Fibroblast of skin of abdomen (primary cell): ENCODE measurements at places on chromosomes 16 and 17.

DNA sequence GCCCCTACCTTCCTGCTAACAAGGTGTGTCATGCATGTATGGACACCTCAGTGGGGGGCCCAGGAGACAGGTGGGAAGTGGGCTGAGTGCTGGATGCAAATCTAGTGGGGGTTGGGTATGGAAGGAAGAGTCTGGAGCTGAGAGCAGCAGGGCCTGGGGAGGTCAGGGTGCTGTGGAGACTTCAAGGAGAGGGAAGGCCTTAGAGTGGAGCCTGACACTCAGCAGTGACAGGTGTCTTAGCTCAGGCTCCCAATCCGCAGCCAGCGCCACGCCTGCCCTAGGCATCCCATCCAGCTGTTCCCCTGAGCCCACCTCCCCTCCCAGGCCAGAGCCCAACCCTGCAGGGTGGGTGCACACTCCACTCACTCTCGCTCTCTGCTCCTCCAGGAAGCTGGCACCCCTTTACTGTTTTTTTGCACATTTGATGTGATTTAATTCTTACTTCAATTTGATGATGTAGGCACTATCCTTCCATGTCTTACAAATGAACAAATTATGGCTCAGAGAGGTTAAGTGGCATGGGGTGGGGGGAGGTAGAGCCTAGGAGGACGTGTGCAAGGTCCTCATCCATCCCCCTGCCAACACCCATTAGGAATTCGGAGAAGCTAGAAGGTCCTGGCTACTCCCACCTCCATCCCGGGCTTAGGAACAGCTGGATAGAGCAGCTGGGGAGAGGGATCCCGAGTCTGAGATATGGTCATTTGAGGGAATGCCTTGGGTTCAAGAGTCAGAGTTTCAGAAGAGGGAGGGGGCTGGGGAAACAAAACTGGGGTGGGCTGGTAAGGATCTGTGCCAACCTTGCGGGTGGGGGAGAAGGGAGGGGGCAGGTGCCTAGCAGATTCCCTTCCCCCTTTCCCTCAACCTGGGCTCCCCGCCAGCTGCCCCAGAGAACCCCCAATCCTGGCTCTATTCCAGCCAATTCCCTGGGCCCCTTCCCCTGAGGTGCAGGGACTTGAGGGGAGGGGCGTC, 2.1 kb downstream of the FAM171A2 start:
- no peak for DNase-seq

GRCh38 chr16:56357241-56357764, 68.0 kb downstream of the AMFR start:
- peak; percentile 61 for DNase-seq

- no peak for DNase-seq
Measured at GRCh38 chr16:85033171-85033570, 5.6 kb downstream of the KIAA0513 start.

DNA sequence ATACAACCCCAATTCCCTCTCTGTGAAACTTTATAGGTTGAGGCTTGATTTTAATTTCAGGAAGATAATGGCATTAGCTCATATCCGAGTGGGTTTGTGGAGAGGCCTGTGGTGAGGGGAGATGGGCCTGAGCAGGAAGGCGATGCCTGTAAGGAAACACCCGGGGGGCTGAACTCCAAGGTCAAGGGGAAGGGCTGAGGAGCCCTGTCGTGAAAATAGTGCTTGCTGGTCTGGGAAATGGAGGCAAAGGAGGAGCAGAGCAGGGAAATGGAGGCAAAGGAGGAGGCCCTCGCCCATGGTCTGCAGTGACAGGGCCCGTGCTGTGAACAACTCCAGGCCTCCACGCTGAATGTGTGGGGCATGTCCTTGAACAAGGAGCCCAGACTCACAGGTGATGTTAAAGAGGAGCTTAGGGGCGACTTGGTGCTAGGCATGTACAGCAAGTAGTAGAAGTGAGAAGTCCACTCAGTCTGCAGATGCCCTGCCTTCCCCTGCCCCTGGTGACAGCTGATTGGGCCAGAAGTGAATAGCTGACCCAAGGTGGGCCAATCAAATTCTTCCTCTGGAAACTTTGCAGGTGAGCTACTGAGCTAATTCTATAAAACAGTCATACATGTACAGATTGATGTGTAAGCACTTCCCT, 38.1 kb downstream of the MRPS23 start:
- no peak for DNase-seq

DNA sequence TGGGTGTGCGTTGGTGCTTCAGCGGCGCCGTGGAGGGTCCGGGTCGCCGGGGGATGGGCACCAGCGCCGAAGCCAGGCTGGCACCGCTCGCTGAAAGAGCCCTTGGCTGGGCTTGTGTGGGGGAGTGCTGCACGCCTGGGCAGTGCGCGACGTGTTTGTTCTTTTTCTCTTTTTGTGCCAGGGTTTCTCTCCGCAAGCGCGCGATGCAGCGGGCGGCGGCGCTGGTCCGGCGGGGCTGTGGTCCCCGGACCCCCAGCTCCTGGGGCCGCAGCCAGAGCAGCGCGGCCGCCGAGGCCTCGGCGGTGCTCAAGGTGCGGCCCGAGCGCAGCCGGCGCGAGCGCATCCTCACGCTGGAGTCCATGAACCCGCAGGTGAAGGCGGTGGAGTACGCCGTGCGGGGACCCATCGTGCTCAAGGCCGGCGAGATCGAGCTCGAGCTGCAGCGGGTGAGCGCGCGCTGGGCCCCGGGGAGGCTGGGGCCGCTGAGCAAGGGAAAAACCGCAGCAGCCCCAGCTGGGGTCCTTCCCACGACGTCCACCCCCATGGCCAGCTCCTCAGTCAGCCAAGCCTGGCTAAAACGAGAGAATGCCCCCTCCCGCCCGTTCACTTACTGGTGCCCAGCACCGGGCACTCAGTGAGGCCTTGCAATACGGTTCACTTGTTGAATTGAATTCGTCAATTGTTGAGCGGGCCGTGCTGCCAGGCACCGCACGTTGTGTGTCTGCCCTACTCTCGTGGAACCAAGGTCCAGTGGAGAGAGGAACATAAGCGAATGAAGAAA, 541 bp downstream of the GPT2 start:
- no peak for DNase-seq

GRCh38 chr17:41992576-41992975, 24.7 kb downstream of the DNAJC7 start:
- no peak for DNase-seq

GRCh38 chr17:12545877-12546513, 119.7 kb upstream of the MYOCD start:
- peak; percentile 51 for DNase-seq

- DNase-seq, result peak; percentile 85
Measured at GRCh38 chr17:42681976-42682721, at the start of gene CNTNAP1. TSS of gene CNTNAP1 (plus strand) at chr17:42682531. CDS start at chr17:42682830, 299 bp downstream.

GRCh38 chr17:81287152-81287551, 8.0 kb downstream of the SLC38A10 start:
- DNase-seq, result no peak

- no peak for DNase-seq
Measured at GRCh38 chr17:50672831-50673551, 34.7 kb downstream of the ANKRD40 start.

- DNase-seq, result no peak
Measured at GRCh38 chr16:67474551-67475455, 6.2 kb downstream of the ATP6V0D1 start.

GRCh38 chr17:41943492-41943891, 13.1 kb downstream of the ODAD4 start:
- no peak for DNase-seq

GRCh38 chr16:11964761-11965551, at the start of gene TNFRSF17:
TSS of gene TNFRSF17 (plus strand) at chr16:11965210. CDS start at chr16:11965325, 115 bp downstream.
- no peak for DNase-seq

- DNase-seq, result no peak
Measured at GRCh38 chr17:82055023-82055964, 3.6 kb downstream of the GPS1 start.

DNA sequence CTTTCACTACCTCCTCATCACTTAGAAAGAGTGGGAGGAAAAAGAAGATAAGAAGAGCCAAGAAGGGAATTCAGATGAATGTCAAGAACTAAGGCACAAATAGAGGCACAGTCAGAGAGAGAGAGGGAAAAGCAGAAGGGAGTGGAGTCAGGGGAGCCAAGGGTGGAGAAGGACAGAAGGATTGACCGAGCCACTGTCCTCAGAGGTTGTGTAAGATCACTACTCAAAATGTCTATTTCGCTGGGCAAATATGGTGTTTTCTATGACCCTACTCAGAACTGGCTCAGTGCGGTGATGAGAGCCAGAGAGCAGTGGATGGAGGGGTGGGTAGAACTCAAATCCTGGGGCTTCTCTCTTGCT, 139.2 kb upstream of the HS3ST2 start:
- DNase-seq, result no peak
